Muscle of leg (tissue), 16 donors: ENCODE measurements at places on chromosomes 16 and 17.

GRCh38 chr16:72029567-72030271, 21.2 kb downstream of the DHODH start:
- DNase-seq: no peak

DNA sequence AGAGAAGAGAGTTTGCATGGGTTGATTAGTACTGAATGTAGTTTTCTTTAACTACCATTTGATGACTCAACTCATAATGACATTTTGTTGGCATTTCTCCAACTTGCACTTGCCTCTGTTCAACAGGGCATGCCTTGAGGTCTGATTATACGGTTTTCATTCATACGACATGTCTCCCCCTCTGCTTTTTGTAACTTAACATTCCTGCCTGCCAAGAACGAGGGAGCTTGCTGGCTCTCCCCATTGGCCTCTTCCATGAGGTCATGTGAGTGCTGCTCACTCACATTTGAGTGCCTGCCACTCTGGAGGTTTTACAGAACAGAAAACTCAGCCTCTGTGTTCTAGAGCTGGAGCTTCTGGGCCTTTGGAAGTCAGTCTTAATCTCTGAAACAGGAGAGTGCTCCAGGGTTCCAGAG, 19.7 kb downstream of the MAP2K6 start:
- DNase-seq: peak; percentile 51

DNA sequence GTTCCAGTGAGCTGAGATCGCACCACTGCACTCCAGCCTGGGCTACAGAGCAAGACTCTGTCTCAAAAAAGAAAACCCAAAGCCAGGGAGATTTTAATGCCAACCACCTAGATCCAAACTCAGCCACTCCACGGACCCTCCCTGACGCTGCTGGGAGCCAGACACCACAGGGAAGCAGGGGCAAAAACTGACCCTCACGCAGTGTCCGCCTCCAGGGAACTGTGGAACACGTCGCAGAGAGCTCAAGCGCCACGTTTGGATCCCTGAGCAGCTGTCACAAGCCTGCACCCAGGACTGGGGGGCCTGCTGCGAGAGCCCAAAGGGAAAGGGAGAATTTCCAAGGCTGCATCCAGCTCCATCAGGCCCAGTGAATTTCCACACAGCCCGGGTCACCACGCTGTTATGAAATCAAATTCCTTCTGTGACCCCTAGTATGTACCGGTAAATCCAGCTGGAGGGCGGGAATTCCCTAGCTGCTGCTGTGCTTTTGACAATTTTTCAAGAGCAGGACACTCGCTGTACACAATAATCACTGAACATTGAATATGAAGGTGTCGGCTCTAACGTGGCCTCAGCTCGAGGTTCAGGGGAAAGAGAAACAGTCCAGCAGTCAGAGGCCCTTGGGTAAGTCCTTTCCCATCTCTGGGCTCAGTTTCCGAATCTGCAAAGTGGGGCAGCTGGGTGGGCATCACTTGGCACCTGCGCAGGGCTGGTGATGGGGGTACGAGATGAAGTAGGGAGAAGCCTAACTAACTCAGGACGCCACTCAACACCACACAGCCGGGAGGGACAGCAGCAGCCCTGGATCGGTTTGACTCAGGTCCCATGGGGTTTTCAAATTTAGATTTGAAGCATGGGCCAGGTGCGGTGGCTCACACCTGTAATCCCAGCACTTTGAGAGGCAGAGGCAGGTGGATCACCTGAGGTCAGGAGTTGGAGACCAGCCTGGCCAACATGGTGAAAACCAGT, 8.6 kb downstream of the CARHSP1 start:
- DNase-seq: peak; percentile 56

DNA sequence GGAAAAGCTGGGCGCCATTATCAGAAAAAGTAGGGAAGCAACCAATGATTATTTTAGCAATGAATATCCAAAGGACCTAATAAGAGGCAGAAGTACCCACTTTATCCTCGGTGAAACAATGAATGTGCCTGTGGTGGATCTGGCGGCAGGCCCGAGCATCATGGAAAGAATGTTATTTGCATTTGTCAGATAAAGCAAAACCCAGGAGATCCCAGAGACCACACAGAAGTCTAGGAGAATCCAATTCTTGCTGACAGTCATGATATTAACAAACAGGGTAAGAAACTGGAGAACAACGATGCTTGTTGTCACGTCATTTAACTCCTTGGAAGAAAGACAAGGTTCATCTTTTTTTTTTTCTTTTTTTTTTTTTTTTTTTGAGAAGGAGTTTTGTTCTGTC, 12.0 kb upstream of the TNRC6A start:
- peak; percentile 59 for DNase-seq
